ENCODE measurements at places on chromosomes 3 and 15.
A peak's percentile ranks its signal among the peaks of the same experiment; 100 is the strongest.

- no peak for DNase-seq
Observed at GRCh38 chr3:67044295-67044694, 46.2 kb downstream of the KBTBD8 start.

DNA sequence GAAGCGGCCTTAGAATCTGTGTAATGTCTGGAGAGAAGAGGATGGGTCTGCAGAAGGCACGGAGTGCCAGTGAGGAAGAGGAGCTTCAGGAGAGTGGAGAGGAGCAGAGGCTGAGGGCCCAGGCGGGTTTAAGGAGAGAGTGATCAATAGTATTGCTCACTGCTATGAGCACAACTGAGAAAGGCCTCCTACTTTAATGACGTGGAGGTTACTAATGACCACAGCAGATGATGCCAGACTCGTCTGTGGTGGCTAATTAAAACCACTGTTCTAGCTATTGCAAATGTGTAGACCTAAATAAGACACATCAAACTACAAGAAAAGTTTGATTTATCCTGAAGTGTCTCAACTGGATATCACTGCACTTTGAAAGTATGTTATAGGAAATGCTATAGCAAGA lies 33.2 kb downstream of the MTMR10 start:
- DNase-seq = no peak

DNA sequence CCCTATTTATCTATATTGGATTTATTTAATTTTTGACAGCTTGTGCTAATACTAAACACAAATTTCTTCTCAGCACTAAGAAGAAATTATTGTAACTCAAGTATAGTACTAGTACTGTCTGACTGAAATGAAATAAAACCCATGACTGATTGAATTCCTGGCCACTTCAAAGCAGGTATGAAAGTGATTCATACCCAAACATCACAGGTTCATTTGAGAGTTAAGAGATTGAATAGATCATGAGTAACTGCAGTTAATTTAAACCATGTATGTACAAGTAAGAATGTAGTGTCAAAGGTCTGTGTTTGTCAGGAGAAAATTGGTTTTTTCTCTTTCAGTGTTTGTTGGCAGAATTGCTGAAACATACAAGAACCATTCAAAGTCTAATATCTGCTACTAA lies 332.0 kb upstream of the GRM7 start:
- DNase-seq = no peak

- peak; percentile 63 for DNase-seq
Observed at GRCh38 chr15:96333131-96334016, 2.9 kb downstream of the NR2F2 start.

GRCh38 chr3:46488735-46489361 lies 8.9 kb upstream of the RTP3 start:
- DNase-seq = peak; percentile 84

- peak; percentile 47 for DNase-seq
Observed at GRCh38 chr15:33735637-33736247, 232.6 kb upstream of the CHRM5 start.

- no peak for DNase-seq
Observed at GRCh38 chr3:114567771-114568170, 273.9 kb downstream of the TIGIT start.

All from fibroblast of villous mesenchyme (primary cell).